ENCODE measurements at places on chromosomes 2 and 18. TPM values are rescaled to one million over a fixed set of nuclear protein-coding genes. Genes with fewer than 3 reads are reported as not detected.
A peak's percentile ranks its signal among the peaks of the same experiment; 100 is the strongest.

DNA sequence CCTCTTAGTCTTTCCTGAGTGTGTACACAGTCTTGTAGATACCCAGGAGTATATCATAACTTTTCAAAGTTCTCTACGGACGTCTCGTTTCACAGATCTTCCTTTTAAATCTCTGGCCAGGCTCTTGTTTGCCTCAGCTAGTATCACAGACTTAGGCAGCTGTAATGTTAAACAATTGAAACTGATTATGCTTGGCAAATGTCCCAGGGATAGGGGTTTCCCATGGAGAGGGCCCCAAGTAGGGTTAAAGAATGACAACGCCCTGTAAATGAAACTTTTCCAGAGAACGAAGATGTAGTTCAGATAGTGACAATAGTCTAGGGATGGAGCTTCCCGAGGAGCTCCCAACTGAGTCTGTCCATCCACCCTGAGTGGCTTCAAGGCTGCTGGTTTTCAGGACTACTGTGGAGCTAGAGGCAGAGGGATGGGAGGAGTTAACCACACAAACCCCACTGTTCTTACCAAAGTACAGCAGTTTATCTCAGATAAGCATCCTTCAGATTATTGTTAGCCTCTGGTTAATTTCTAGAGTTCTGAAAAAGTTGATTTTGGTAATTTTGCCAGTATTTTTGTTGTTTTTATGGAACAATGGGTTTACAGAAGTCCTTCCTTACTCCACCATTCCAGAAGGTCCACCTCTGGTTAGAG, 9.1 kb downstream of the NEURL3 start:
- DNase-seq, result no peak

- no peak for DNase-seq
These were observed 20.1 kb upstream of the SELENOI start for GRCh38 chr2:26325851-26326250.

DNA sequence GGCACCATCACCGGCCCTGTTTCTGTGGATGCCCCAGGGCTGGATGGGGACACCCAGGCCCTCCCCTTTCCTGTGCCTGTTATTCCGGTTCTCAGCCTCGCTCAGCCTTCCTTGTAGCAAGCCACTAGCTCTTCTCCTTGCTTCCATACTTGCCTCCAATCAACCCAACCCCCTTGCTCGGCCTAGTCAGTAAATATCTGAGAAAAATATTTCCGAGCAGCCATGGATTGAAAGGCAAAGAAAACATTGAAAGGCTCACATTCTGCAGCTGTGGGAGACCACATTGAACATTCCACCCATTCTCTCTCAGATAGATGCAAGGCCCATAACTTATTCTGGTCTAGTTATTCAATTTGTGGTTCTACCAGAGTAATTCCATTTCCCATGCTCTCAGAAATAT, 114.9 kb downstream of the SPP2 start:
- DNase-seq, result peak; percentile 81

DNA sequence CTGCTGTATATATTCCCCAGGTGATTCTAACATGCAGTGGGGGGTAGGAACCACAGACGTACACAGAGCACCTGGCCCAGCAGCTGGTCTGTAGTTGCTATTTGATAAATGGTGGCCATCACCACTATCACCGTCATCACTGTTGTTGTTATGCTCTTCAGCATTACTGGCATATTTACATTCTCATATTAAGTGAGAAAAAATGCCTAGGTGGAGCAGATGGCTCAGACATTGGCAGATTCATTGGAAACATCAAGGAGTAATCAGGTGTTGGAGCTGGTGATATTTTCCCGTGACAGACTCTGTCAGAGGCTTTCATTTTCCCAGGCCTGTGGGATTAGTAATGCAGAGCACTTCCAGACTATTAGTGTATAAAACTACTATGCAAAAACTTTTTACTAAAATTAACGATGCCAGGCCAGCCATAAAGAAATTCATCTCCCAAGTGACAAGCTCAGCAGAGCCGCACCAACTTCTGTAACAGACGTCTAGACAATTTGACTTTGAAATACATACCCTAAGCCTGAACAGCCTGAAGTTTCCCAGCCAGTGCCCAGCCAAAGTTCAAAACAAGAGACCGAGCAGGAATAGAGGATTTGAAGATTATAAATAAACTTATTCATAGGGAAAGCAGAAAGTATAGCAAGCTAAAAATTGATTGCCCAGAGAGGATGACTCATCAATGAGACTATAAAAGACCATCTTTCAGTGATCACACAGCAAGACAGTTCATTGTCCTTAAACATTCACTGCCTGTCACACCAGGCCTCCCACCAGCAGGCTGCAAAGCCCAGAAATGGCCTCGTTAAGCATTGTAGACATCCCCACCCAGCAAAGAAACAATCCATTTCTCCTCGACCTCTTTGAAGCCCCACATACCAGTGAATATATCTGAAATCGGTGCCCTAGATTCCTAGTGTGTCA, 247.4 kb upstream of the CHAC2 start:
- no peak for DNase-seq

- no peak for DNase-seq
These were observed 63.5 kb downstream of the RTTN start for GRCh38 chr18:70142001-70142400.

Gene NBAS
- 69.3 TPM for total RNA-seq

Gene SIX3
- total RNA-seq, result not detected

Gene PLA2R1
- total RNA-seq, result 11.3 TPM

Data from skin of body (tissue), 3 donors.